OCI-M1 (cell line): ENCODE measurements at places on chromosomes 16 and 17.
A peak's percentile ranks its signal among the peaks of the same experiment; 100 is the strongest.

- no peak for DNase-seq
These were observed 22.8 kb downstream of the OMG start for GRCh38 chr17:31274252-31274651.

GRCh38 chr17:9408868-9409829 lies 166.5 kb downstream of the STX8 start:
- no peak for DNase-seq

DNA sequence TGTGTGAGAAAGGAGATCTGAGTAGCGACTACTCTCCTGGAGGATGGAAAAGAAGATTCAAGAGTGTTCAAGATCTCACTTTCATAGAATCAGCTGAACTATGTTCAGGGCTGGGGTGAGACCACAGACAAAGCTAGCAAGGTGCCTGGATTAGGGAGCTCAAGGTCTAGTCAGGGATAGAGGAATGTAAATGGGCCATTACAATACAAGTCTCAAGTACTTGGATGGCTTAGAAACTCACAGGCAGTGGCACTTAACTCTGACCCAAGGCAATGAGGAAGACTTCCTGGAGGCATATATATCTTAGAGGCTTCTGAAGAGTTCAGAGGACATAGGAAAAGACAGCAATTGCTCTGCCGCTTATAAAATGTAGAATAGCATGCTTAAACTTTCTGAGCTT lies 184.9 kb upstream of the CDH11 start:
- no peak for DNase-seq

DNA sequence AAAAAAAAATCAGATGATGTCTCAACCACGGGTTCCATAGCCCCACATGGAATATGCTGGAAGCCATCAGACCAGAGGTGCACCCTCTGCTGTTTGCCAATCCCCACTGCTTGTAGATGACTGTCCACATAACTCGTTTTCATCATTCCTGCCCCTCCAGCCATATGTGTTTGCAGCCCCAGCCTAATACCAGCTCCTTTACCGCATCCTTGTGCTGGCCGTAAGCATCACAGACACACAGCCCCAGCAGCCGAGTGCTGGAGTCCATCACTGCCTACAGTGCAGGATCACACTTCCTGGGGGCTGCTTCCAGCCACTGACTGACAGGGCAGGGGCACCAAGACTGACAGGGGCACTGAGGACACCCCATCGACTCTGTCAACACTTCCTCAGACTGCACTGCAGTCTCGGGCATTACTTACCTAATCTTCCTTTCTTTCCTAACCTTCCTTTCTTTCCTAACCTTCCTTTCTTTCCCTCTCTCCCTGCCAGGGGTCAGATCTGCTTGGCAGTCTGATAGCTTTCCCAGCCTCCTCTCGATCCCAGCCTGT lies 5.0 kb downstream of the RCVRN start:
- no peak for DNase-seq

DNA sequence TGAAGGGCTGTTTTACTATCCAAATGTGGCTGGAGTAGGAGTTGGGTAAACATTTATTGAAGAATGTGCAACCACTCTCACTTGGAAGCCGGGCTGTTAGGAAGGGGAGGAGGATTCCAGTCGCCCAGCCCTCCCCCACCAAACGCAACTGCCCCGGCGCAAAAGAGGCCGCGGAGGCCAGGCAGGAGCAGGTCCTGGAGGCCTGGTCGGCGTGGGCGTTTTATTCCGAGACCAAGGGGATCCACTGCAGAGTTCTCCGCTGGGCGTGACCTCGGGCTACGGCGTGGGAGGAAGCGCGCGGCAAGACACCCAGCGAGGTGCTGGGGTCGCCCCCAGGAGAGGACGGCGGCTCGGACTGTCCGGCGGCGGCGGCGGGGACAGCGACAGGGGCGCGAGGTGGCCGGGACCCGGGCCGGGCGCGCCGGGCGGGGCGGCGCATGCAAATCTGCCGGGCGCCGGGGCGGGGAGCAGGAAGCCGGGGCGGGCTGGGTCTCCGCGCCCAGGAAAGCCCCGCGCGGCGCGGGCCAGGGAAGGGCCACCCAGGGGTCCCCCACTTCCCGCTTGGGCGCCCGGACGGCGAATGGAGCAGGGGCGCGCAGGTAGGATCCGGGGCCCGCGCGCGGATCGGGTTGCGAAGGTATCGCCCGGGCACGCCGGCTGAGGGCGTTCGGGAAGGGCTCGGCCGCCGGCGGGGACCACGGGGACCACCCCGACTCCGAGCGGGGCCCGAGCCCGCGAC lies at the start of gene IL4R:
IL4R (plus strand) TSS at position 553 of the 739 bp plus-strand sequence. CDS start 26,230 bp downstream, outside the sequence.
- peak; percentile 47 for DNase-seq

DNA sequence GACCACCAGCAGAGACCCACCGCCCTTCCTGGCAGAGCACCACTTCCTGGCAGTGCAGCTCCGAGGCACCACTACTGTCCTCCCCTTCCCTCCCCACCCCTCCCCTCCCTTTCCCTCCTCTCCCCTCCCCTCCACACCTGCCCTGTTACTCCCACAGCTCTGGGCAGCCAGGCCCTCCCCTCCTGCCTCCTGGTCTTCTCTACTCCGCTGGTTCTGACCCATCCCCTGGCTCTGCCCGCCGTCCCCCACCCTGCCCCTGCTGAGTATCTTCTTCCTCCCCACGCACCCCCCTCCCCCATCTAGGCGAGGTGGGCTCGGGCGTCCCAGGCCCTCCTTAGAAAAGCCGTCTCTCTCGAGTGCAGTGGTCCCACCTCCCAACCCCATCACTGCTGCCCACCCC lies 77.7 kb downstream of the AMFR start:
- no peak for DNase-seq

GRCh38 chr17:79290726-79291125 lies 216.1 kb downstream of the ENGASE start:
- DNase-seq = no peak

- DNase-seq = no peak
These were observed 2.1 kb downstream of the PRCD start for GRCh38 chr17:76541739-76542454.

GRCh38 chr17:63827801-63828221 lies 348 bp upstream of the FTSJ3 start:
- peak; percentile 44 for DNase-seq

- peak; percentile 54 for DNase-seq
These were observed 3.6 kb upstream of the WDR81 start for GRCh38 chr17:1720856-1721386.

GRCh38 chr17:27862004-27862403 lies 31.2 kb downstream of the LYRM9 start:
- no peak for DNase-seq

- DNase-seq = no peak
These were observed 16.6 kb downstream of the TUBD1 start for GRCh38 chr17:59876107-59876506.

DNA sequence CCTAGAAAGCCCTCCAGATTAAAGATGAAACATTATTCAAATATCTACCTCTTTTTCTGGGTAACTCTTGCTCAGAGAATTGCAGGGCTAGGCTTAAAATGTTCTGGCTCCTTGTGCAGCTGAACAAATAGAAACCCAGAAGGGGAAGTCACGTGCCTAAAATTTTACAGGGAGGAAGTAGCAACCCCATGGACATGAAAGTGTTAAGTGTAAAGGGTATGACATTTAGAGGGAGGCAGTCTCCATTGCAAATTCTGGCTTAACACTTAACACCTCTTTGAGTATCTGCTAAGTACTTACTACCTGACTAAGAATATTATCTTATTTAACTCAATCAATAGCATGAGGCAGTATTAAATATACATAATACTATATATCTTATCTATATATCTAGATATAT lies 376.1 kb upstream of the ERCC4 start:
- DNase-seq = no peak

GRCh38 chr16:76396977-76397376 lies 119.8 kb downstream of the CNTNAP4 start:
- no peak for DNase-seq

- no peak for DNase-seq
These were observed 13.3 kb upstream of the ABR start for GRCh38 chr17:1192911-1193699.

GRCh38 chr16:11034481-11034931 lies 90.1 kb downstream of the CLEC16A start:
- DNase-seq = no peak

GRCh38 chr17:48841395-48841831 lies 10.6 kb downstream of the CALCOCO2 start:
- peak; percentile 94 for DNase-seq

DNA sequence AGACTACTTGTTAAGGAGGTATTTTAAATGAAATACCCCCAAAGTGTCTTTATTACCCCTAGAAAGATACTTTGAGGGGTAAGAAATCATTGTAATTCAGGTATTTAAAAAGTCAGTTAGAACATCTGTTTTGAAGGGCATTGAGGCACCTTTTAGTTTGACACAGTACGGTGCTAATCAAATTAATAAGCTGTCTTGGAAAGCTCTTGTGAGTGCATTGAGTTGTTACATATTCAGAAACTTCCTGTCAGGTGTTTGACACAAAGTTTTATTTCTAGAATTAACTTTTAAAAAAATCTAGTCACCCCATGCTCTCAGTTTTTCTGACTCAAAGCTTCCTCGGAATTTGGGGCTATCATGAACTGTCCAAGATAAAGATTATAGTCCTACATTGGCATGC lies 4.6 kb downstream of the RBBP6 start:
- DNase-seq = no peak

DNA sequence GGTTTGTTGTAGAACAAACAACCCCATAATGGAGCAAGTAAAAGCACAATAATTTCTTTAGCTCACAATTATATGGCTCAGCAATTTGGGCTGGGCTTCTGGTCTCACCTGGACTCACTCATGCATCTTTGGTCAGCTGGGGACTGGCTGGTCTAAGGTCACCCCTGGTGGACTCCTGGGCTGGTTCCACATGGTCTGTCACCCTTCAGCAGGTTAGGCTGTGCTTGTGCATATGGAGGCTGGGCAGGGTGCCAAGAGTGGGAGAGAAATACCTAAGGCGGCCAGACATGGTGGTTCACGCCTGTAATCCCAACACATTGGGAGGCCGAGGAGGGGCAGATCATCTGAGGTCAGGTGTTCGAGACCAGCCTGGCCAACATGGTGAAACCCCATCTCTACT lies 27.0 kb upstream of the SMURF2 start:
- no peak for DNase-seq

DNA sequence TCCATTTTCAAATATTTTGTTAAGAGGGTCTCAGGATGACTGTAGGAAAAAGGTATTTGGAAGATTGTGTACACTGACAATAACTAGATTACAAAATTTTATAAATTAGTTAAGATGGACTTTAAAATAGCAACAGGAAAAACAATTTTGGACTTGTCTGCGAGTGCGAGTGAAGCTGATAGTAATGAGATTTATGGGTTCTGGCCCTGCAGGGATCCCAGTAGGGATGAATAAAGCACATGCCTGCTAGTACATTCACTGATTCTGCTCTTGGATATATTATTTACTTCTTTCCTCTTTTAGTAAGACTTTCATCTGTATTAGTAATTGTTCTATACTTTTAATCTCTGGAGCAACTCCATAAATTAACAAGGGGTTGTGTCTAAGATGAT lies 28.2 kb downstream of the PRKCA start:
- DNase-seq = no peak

- DNase-seq = no peak
These were observed 405.9 kb upstream of the RBFOX1 start for GRCh38 chr16:6926762-6927161.

GRCh38 chr16:84600343-84601229 lies 17.3 kb downstream of the COTL1 start:
- peak; percentile 82 for DNase-seq

- DNase-seq = no peak
These were observed 53.5 kb downstream of the ABR start for GRCh38 chr17:1126250-1126797.

GRCh38 chr17:31859487-31860008 lies 504 bp upstream of the COPRS start:
- DNase-seq = no peak

DNA sequence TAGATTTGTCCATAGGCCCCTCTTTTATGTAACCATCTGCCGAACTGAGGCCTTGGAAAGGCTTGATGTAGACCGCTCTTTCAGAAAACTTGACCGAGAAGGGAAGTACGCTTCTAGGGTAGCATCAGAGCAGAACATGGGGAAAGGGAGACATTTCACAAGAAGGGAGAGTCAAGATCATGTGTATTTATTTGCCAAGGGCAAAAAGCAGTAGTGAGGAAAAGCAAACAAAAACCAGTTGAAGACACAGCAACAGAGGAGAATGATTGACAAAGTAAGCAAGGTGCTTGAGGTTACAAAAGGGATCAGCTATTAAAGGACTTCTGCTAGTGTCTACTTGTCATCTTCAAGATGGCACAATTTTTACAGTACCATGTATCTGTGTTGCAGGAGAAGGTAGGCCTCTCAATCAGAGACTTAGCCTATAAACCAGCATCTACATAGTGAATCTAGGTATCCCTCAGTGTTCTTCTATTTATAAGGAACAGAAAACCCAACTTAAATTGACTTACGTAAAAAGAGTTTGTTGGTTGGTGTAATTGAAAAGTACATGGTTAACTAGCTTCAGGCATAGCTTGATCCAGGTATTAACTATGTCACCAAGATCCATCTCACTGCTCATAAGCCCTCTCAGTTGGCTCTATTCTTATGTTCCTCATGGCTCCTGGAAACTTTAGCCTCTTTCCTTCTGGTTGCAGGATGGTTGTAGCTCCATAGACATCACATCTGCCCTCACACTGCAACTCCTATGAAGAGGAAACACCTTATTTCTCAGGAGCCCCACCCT lies 288.4 kb downstream of the IRX3 start:
- no peak for DNase-seq

- DNase-seq = no peak
These were observed 271.9 kb upstream of the PMFBP1 start for GRCh38 chr16:72443809-72444208.

- peak; percentile 16 for DNase-seq
These were observed 61.4 kb downstream of the SRL start for GRCh38 chr16:4180511-4180910.

GRCh38 chr17:74962622-74963394 lies 9.8 kb downstream of the HID1 start:
- no peak for DNase-seq

DNA sequence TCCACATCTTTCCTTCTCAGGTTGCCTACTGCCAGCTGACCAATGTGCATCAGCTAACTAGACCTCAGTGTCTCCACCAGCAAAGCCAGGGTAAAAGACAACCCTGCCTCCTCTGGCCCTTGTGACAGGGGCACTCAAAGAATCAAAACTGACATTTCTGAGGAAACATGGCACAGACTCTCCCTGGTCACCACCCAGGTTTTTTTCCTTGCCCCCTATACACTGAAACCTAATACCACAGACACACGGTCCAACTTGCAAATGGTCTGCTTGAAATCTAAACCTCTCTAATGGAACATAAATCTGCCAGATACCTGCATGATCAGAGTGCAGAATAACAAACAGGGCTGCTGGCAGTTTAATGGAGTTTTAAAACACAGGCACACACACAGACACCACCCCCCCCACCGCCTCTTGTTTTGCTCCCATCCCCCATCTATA lies 19.5 kb upstream of the CORO6 start:
- DNase-seq = no peak
